Fibroblast of upper back skin (primary cell): ENCODE measurements at places on chromosomes 6 and 20.

GRCh38 chr6:14281811-14282660, 164.5 kb downstream of the CD83 start:
- no peak for DNase-seq

- DNase-seq, result no peak
Observed at GRCh38 chr6:35751594-35751993, 14.8 kb downstream of the ARMC12 start.

GRCh38 chr6:106773522-106773921, 144.1 kb downstream of the QRSL1 start:
- no peak for DNase-seq

GRCh38 chr6:166507809-166508564, 78.5 kb downstream of the RAMACL start:
- DNase-seq, result no peak

DNA sequence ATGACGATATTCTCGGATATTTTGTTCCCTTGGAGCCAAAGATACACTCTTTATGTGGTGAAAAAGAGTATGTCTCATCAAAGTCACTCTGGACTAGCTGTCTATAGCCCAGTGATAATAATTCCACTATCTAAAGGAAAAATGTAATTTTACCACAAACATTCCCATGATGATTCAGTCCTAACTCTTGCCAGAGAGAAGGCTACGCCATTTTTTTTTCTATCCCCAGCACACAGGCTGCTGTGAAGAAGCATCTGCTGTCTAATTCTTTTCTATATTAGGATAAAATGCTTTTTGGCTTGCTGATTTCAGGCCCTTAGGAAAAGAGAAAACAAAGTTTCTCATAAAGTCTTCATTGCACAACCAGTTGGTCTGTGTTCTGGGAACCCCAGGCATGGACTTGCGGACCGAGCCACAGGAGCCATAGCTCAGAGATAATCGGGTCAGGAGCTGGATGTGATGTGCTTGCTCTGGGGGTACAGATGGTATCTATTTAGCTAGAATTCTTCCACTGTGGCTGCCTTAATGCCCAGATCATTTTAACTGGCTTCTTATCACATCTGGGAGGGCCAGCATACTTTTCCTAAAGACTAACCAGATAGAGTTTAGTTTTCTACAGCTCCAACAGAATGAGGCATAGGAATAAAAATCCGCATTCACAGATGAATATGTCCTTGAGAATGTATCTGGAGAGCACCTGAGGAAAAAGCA, 683.7 kb upstream of the ID4 start:
- DNase-seq, result peak; percentile 85

DNA sequence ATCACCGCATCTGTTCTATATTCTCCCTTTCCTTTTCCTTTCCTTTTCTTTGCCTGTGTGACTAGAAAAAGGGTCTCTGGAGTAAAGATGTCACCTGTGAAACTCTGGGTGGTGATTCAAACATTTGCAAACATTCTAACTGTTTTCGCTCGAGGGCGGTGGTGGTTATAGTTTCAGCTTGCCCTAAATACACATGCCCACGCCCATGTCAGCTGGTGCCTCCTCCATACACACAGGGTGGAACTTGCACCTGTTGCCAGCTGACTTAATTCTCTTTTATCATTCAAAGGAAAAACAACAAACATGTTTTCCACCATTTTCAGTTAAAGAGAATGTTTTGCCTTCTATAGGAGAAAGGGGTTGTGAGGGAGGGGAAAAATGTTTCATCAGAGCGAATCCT, 381.9 kb upstream of the ARID1B start:
- no peak for DNase-seq

DNA sequence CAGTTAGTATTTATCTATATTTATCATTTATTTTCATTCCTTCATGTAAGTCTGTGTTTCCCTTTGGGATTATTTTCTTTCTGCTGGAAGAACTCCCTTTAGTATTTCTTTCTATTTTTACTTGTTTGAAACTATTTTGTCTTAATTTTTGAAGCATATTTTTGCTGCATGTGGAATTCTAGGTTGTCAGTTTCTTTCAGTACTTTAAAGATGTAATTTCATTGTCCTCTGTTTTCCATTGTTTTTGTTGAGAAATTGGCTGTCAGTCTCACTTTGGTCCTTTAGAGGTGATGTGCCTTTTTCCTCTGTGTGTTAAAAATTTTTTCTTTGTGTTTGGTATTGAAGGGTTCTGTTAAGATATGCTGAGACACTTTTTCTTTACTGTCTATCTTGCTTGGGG, 17.1 kb downstream of the RNF182 start:
- no peak for DNase-seq

DNA sequence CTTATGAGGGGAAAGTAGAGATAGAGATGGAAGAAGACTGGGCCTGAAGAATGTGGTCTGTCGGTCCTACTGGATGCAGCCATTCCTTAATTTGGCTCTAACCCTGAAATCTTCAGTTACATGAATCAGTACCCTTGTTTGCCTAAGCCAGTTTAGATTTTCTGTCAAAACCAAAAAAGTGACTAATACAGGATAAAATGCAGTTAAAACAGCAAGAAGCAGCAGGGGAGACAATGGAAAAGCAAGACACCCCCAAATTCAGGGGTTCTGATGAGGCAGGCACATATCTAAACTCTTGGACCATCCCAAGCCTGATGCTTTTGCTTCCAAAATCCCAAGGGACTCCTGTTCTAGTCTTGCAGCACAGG, 17.4 kb upstream of the UBE2V1 start:
- DNase-seq, result no peak

DNA sequence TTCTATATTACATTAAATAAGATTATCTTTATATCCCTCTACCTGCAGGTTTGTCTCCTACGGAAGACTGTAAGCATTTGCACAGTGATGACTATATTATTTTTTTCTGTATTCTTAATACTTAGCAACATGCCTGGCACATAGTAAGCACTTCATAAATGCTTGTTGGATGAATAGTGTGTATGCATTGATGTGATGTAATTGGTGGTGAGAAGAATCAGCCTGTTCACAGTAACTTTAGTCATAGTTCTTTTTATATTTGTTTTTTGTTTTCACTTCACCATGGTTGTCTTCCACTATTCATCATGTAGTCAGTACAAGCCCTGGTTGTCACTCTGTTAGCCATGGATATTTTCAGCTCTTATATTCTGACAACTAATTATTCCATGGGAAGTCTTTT, 184.0 kb upstream of the FLRT3 start:
- DNase-seq, result no peak

- no peak for DNase-seq
Observed at GRCh38 chr6:111677249-111677990, 71.7 kb upstream of the TRAF3IP2 start.

DNA sequence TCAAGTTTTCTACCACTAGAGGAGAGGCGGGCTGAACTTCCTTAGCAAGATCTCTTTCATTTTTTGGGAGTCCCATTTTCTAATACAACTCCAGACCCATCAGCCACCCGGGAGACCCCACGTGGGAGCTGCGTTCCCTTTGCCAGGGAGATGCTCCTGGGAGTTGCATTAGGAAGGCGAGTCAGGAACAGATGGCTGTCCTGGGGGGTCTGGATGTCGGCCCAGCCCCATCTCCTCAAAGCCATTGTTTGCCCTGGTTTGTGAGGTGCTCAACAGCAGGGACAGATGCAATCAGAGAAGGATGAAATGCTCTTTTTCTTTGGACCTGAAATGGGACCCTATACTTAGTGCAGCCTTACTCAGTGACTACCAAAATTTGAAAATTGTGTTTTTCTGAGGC, 39.4 kb downstream of the CARMIL1 start:
- no peak for DNase-seq

DNA sequence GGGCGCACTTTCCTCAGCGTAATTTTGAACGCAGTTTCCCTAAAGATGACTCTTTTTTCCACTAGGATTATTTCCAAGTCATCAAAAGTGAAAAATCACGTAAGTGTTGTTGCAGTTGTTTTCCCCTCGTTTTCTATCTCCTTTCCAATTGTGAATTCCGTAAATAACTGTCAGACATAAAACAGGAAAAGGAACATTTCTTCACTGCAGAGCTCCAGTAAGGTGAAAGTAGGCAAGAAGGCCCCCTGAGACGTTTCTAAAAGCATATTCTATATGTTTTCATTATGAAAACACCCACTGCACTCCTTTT, 17.8 kb downstream of the HIVEP2 start:
- no peak for DNase-seq

DNA sequence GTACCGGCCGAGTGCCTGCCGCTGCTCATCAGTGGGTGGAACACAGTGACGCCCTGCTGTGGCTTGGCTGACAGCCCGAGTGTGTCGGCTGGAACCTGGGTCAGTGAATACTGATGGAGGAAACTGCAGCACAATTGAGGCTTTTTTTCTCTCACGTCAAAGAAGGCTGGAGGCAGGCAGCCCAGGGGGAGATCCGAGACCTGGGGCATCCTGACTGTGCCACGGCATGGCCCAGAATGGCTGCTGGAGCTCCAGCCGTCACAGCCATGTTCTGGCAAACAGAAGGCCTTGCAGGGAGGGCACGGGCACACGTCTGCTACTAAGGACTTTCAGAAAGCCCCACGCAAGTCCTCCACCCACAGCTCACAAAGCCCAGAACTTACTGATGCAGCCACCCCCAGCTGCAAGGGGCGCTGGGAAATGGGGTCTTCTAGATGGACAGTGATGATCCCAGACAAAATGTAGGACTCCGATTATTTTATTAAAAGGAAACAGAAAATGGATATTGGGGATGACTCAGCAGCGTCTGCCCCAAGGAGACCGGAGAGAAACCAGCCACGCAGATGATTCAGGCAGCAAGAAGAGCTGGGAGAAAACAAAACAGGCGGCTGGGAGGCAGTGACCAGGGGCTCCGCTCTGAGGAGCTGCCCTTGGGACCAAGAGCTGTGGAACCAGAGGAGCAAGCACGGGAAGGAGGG, 140.0 kb downstream of the TAF4 start:
- peak; percentile 65 for DNase-seq

DNA sequence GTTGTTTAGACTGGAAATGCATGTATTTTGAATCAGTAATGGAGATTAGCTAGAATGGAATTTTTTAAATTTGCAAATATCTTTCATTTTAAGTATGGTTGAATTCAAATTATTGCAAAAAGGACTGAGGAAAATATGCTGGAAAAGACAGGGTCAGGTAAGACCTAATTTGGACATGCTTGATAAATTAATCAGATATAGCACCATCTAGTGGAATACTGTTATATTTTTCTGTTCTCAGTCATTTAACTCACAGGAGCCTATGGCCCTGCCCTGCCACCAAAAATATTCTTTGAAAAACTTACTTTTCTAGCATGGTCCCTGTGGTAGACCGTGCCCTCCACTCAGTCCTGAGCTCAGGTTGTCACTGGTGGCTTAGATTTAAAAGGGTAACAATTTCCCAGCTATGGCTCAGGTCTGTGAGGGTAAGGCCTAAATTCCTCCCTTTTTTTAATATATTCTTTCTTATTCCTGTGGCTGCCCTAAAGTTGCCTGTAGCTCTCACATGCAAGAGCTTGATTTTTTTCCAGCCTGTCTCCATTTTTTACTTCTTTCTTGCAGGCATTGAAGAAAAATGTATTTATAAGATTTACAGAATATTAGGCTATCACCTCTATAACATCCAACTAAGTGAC, 25.3 kb upstream of the KIAA1586 start:
- peak; percentile 61 for DNase-seq

GRCh38 chr6:136798044-136798443, 5.8 kb upstream of the MAP3K5 start:
- peak; percentile 52 for DNase-seq

- DNase-seq, result no peak
Observed at GRCh38 chr6:33314943-33315792, 1.3 kb upstream of the TAPBP start.

DNA sequence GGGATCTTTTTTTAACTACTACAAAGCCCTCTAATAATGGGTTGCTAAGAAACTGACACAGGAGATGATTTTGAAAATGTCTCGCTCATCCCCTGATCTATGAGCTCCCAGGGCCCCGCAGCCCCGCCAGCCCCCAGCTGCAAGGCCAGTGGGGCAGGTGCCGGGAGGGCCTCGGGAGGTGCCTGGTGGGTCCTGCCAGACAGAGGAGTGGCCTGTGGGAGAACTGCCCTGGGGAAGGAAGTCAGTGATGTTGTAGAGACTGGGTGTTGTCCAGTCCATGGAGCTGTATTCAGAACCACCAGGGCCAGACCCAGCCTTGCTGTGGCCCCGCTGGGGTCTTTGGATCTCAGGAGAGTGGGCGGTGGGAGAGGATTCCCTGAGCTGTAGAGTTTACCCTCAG, 258.7 kb downstream of the TAF4 start:
- no peak for DNase-seq

DNA sequence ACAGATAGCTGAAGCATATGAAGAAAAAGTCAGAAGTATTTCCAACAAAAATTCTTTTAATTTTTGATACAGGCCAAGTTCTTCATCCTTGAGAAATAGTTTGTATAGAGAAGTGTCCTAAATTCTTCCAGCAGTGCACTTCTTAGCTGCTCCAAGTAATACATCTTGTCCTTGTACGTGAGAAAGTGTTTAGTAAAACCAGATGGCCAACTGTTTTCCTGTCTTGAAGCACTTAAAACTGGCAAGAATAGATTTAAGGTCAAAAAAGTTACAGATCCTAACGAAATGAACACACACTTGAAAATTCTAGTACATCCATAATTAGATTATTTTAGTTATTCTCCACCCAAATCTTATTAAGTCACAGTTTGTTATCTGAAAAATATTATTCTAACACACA, 52.2 kb upstream of the HSF2 start:
- DNase-seq, result no peak

- DNase-seq, result no peak
Observed at GRCh38 chr6:104957301-104958177, 632 bp downstream of the LIN28B start.

GRCh38 chr20:34948030-34948429, 7.6 kb downstream of the GSS start:
- peak; percentile 80 for DNase-seq
